ENCODE measurements at places on chromosomes 6 and 20.

- no peak for DNase-seq
Observed at GRCh38 chr6:45645302-45645701, 267.6 kb upstream of the SUPT3H start.

GRCh38 chr20:61299618-61300017, 47.6 kb downstream of the CDH4 start:
- no peak for DNase-seq

DNA sequence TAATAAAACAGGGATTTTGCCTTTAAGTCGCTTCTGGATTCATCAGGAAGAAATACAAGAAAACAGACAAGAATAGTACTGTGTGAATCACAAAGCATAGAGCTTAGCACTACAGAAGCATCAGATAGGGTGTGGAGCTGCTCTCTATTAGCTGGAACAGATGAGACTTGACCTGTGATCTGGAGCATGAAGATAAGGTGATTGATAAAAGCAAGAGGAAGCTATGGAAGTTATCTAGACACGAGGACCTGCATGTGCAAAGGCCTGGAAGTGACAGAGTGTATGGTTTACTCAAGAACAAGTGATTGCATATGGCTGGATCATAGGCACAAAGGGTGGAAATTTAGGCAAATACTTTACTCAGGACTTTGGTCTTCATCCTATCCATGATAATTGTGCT, 112.9 kb upstream of the MLIP start:
- DNase-seq = no peak

- DNase-seq = no peak
Observed at GRCh38 chr6:151191527-151191926, 48.2 kb upstream of the AKAP12 start.

GRCh38 chr20:53547664-53548239, 45.9 kb downstream of the ZNF217 start:
- no peak for DNase-seq

DNA sequence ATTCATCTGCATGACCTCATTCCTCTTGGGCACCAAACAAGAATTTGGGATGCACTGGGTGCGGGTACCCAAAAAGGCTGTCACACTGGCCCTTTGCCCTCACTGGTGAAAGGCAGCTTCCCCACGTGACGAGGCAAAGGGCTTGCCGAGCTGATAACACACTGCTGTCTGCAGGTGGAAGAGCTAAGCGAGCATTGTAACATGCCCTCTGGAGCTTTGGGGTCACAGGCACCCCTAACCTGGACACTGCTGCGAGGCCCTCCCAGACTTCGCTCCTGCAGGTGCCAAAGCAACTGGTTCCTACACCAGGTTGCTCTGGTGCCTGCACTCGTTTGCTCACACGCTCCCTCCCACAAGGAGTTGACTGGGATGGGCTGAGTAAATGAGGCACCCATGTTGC, 1595.7 kb downstream of the HACE1 start:
- DNase-seq = no peak

DNA sequence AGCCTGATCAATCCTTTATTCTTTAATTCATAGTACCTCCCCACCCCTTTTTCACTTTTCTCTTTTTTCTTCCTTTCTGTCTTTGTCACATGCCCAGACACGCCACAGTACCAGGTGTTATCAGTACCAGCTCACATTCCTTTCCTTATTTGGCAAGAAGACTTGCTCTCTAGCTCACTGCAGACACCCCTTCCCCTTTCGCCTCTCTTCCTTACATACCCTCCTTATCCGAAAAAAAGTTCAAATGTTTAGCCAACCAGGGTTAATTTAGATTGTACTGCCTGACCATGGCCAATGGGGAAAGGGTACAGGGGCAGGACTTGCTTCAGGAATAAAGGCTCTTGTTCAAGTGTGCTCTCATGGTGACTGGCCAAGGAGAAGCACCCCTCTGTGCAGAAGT, 9.3 kb upstream of the SIRPB2 start:
- DNase-seq = no peak

DNA sequence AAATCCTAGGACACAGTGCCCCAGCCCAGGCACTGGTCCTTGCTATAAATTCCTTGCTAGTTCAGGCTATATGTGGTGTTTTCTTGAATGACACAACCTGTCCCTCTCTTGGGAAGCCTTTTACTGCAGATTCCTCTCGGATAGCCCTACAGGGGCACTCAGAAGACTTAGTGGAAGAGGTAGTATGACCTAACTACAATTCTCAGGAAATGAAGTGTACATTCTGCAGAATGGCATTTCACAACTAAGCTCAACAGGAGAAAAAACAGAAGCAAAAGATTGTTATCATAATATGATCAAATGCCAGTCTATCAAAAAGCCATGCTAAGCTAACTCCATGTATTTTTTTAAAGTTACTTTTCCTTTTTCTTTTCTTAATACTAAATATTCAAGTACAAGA, 66.3 kb upstream of the FBXL4 start:
- no peak for DNase-seq

DNA sequence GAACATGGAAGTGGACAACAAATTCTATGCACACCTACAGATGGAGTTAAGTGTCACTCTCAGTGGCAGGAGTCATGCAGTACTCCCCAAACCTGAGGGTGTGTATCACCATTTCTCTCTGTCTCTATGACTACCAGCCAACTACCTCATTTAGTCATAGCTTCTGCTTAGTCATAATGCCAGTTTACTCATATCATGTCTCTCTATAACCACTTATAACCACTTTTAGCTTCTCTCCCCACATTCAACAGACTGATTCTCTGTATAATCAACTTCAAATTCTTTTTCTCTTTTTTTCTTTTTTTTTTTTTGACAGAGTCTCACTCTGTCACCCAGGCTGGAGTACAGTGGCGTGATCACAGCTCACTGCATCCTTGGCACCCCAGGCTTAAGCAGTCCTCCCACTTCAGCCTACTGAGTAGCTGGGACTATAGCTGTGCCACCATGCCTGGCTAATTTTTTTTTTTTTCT, 13.8 kb upstream of the GTF3C6 start:
- DNase-seq = no peak

- no peak for DNase-seq
Observed at GRCh38 chr6:53513519-53513966, 31.4 kb downstream of the GCLC start.

- no peak for DNase-seq
Observed at GRCh38 chr6:3766214-3766613, 14.7 kb upstream of the PXDC1 start.

DNA sequence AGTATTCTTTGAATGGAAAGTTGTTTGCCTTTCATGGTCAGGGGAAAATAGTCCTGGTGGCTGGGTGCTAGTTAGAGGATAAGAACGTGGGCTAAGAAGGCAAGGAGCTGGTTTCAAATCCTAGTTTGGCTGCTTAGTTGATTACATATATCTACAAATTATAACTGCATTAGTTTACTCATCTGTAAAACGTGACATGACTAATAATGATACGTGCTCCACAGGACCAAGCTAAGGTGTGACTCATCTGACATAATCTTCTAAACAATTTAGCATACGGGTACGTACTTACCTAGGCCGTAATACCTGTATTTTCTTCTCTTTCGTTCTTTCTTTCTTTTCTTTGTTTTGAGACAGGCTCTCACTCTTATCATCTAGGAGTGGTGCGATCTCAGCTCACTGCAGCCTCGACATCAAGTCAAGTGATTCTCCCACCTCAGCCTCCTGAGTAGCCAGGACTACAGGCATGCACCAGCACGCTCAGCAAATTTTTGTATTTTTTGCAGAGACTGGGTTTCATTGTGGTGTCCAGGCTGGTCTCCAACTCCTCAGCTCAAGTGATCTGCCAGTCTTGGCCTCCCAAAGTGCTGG, 1274.2 kb upstream of the GJE1 start:
- DNase-seq = no peak

Measured in stimulated activated CD8-positive, alpha-beta memory T cell treated with anti-CD3 and anti-CD28 coated beads, Interleukin-4, amount 100 ng/mL, for 24 hours (primary cell).